ENCODE measurements at places on chromosomes 6 and 20.

DNA sequence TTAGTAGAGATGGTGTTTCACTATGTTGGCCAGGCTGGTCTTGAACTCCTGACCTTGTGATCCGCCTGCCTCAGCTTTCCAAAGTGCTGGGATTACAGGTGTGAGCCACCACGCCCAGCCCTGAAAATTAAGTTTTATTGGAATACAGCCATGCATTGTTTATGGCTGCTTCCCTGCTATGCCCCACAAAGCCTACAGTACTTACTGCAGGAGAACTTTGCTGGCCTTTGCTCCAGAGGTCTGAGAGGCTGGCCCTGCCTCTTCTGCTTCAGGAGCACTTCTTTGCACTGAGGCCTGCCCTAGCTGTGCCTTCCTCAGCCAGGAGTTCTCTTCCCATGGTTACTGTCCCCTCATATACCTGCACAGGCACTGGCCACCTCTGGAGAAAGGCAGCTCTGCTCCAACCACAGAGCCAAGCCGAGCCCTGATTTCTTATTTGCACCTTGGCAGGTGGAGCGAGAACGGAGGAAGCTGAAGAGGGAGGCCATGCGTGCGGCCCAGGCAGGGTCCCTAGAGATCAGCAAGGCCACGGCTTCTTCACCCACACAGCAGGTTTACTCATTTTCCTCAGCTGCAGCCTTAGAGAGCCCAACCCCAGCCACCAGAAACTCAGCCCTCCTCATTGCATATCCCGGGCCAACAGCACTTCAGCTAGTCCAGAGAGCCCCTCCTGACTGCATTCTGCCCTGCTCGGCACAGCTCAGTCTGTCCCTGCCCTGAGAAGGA is 20.8 kb downstream of the C20orf173 start:
- DNase-seq, result no peak

DNA sequence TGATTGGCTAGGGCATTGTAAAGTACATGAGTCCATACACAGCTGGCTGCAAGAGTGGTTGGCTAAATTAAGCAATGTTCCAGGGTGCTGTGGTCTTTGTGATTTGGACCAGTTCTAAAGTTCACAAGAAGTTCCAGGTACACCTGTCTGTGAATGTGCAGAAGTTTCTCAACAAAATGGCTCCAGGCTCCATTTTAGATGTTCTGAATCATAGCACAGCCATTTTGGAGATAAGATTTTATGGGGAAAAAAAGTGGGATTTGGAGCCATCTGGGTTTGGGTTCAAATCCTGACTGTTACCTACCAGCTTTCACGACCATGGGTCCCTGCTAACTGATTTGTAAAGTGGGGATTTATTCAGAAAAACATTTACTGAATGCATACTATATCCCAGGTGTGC is 82.1 kb downstream of the GRM1 start:
- DNase-seq, result no peak

DNA sequence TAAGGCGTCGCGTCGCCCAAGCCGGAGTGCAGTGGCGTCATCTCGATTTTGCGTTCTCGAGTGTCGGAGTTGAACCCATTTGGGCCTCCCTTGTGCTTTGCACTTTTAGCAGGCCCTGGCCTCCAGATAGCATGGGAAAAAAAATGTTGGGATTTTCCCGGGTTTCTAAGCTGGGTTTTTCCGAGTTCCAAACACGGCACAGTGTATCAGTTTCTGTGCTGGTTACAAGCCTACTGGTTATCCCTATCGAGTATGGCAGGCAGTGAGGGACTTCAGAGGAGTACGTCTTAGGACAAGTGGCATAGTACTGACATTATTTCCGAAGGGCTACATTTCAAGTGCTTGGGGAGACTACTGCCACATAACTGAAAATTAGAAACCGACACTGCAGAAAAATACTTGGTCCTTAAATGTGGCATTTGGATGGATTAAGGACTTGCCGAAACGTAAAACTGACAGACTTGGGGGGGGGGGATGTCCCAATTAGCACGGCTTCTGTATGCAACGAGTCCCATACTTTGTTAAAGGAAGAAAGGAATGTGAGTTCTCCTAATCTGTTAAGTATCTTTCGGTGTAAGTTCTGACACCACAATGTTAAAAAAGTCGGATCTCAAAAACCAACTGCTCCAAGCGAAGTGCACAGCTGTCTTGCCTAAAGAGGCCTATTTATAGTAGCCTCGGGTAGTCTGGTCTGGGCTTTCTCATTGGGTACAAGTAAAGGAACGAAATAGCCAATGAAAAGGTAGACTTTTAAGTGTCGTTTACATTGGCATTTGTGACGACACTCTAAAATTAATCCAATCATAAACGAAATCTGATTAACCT is 70.2 kb downstream of the HFE start:
- peak; percentile 85 for DNase-seq

- DNase-seq, result no peak
Measured at GRCh38 chr6:166595949-166596348, 9.5 kb upstream of the RAMACL start.

DNA sequence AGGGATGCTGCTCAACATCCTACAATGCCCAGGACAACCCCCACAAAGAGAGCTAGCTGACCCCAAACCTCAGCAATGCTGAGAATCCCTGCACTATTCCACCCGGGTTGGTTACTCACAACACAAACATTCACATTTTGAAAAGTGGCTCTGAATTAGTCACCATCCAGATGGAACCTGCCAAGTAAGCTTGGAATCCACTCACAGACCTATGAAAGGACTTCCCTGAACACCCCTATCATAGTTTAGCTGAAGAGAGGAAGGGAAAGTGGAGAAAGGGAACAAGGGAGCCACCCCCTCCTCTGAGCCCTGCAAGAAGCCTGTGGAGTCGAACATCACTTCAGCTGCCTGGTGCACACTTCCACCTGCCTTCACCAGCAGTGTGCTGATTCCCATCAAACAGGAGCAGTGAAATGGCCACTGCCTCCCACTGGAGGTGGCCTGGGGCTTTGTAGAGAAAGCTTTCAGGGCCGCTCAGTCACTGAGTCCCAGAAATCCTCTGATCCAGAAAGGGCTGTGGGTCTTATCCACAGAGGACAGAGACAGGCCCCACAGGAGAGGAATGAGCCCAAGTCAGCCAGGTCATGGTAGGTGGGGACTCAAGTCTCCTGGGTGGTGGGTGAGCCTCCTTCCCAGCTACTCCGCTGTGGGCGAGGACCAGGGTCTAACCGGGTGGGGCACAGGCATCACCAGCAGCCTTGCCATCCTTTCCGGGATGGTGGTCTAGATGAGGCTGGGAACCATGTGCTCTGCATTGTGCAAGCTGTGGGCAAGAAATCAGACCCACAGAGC is 203.7 kb downstream of the SYNDIG1 start:
- no peak for DNase-seq

DNA sequence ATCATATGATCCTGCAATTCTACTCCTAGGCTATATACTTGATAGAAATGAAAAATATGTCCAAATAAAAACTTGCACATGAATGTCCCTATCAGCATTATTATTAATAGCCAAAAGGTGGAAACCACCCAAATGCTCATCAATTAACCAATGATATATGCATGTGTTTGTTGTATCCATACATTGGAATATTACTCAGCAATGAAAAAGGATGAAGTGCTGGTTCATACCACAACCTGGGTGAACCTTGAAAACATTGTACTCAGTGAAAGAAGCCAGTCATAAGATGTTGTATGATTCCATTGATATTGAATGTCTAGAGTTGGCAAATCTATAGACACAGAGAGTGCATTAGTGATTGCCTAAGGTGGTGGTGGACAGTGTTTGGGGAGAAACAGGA is 267.6 kb downstream of the PRKN start:
- no peak for DNase-seq

DNA sequence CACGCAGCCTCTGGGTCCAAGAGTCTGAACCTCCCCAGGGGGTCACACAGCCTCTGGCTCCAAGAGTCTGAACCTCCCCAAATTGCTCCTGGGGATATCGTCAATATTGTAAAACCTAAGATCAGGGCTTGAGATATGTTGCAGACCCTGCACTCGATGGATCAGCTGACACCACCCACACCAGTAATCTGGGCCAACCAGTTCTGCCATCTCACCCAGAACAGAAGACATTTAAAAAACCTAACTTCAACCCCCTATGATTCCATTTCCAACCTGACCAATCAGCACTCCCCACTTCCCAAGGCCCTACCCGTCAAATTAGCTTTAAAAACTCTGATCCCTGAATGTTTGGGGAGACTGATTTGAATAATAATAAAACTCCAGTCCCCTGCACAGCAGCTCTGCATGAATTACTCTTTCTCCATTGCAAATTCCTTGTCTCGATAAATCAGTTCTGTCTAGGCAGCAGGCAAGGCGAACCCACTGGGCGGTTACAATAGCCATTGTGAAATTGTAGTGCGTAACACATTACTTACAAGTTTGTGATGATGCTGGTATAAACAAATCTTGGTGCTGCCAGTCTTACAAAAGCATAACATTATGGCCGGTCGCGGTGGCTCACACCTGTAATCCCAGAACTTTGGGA is 32.4 kb upstream of the FAM135A start:
- DNase-seq, result no peak

DNA sequence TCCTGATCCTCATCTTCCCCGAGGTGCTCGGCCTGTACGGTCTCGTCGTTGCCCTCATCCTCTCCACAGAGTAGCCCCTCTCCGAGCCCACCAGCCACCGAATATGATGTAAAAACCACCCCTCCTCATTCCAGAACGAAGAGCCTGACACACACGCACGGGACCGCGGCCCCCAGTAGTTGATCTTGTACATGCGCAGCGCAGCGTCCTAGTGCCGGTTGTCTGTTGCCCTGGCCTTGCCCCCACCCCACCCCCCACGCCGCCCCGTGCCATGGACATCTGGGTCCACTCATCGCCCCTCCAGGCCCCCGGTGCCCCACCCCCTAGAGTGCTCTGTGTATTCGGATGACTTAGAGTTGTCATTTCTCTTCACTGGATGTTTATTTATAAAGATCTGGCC is 5.2 kb upstream of the PRPH2 start:
- no peak for DNase-seq

GRCh38 chr6:110233770-110234374 is 53.6 kb downstream of the CDC40 start:
- DNase-seq, result peak; percentile 64

DNA sequence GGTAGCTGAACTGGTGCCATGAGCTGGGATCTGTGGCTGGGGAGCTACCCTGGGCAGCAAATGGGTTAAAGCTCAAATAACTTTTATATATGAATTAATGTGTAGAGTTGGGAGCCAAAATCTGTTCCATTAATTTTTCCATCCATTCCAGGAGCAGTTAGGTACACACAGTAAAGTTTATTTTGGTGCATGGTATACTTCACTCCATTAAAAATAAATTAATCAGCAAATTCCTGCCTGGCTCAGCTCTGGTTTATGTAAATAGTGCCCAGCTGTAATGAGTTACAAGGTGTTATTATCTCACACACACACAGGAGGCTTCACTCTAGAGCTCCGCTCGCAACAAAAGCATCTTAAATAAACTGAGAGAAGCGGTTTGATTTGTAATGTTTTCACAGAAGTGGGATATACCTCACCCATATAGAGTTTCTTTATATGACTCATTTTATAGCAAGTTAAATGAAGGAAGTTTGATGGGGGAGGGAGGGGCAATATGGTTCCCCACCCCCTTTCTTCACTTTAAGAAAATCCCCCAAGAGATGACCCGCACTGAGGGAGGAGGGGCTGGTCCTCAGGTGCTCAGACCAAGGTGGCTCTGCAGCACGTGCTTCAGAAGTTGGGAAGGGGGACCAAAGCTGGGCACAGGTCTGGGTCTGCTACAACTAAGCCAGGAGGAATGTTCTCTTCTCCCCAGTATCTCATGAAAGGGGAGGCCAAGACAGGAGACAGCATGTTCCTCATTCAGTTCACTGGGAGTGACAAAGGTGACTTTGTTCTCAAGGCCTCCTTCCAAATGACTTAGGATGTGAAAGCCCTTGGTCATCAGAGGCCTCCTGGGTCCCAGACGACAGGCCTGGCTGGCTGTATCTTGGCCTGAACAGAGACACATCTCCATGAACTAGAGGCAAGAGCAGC is 10.5 kb upstream of the FAM83C start:
- DNase-seq, result no peak

DNA sequence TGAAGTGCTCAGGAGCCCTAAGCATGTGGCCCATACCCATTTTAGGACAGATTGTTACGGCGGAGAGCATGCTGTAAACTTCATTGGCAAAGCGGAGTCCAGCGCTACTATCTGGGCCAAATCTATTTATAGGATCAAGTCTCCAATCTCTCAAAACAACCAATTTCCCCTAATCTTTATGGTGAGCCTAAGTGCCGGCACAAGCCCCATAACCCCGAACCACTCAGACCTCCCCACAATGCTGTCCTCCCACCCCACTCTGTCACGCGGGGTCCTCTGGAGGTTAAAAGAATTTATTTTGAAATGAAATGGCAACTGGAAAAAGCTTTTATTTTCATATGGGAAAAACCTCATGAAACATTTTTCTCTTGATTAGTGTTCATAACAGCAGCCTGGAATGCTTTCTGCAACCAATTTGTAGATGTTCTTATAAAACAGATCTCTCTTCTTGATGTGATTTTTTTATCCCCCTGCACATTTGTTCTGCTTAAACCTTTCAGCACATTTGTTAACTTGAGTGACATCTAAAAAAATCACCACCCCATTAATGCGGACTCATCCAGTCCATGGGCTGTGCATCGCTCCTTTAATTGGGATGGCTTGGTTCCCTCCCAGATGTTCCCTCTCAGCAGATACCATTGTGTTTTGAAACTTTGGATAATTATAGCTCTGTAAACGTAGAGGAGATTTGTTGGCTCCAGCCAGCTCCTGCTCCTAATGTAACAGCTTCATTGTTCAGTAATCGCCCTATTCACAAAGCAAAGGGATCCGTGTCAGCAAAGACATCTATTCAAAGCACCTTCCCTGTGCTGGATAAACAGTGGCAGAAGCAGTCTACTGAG is 323.6 kb downstream of the CD83 start:
- no peak for DNase-seq

- no peak for DNase-seq
Measured at GRCh38 chr6:114878091-114878490, 535.3 kb upstream of the HS3ST5 start.

- DNase-seq, result no peak
Measured at GRCh38 chr6:31712296-31712695, 2.9 kb upstream of the LY6G6D start.

DNA sequence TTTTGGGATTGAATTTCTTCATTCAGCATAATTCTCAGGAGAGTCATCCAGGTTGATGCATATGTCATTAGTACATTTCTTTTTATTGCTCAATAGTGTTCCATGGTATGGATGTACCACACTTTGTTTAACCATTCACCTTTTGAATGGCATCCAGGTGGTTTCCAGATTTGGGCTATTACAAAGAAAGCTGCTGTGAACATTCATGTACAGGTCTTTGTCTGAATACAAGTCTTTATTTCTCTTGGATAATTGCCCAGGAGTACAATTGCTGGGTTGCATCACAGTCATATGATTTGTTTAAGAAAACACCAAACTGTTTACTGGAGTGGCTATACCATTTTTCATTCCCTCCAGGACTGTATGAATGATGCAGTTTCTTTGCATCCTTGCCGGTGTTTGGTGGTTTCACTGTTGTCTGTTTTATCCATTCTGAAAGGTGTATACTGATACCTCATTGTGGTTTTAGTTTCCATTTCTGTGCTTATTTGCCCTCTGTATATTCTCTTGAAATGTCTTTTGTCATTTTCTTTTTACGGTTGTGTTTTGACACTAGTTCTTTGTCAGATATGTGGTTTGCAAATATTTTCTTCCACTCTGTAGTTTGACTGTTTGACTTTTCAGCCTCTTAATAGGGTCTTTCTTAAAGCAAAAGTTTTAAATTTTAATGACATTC is 8.8 kb downstream of the CDKAL1 start:
- DNase-seq, result peak; percentile 45

- DNase-seq, result no peak
Measured at GRCh38 chr20:6115221-6115895, 7.5 kb downstream of the FERMT1 start.

Measured in GM20000 (cell line).